ENCODE measurements at places on chromosomes 3 and 15. TPM values are rescaled to one million over a fixed set of nuclear protein-coding genes. Genes with fewer than 3 reads are reported as not detected.

GRCh38 chr15:99511531-99511865 lies 54.3 kb upstream of the MEF2A start:
- peak; percentile 90 for DNase-seq

GRCh38 chr3:153880493-153880892 lies 240.7 kb upstream of the ARHGEF26 start:
- DNase-seq, result no peak

DNA sequence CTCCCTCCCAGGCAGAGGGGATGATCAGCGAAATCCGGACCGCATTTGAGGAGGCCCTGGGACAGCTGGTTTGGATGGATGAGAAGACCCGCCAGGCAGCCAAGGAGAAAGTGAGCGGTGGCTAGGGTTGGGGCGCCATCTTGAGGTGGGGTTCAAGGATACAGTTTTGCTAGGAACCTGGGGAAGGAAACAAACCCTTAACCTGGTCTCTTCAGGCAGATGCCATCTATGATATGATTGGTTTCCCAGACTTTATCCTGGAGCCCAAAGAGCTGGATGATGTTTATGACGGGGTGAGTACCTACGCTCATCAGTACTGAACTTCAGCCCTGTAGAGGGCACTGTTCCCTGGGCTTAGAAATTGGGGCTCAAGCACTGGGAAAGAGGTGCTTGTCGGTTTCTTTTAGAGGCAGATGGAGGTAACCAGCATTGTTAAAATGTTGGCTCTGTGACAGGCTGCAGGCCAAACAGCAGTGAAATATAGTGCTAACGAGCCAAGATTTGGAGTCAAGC lies 9.6 kb upstream of the PSMD2 start:
- DNase-seq, result peak; percentile 19

- no peak for DNase-seq
These were observed 346.6 kb upstream of the DCBLD2 start for GRCh38 chr3:99248130-99248529.

GRCh38 chr15:74175271-74176191 lies 2.0 kb downstream of the ISLR start:
- DNase-seq, result peak; percentile 9

- DNase-seq, result peak; percentile 75
These were observed 18.6 kb upstream of the TICRR start for GRCh38 chr15:89556413-89557262.

- no peak for DNase-seq
These were observed 515 bp upstream of the EIF3J start for GRCh38 chr15:44536302-44536961.

DNA sequence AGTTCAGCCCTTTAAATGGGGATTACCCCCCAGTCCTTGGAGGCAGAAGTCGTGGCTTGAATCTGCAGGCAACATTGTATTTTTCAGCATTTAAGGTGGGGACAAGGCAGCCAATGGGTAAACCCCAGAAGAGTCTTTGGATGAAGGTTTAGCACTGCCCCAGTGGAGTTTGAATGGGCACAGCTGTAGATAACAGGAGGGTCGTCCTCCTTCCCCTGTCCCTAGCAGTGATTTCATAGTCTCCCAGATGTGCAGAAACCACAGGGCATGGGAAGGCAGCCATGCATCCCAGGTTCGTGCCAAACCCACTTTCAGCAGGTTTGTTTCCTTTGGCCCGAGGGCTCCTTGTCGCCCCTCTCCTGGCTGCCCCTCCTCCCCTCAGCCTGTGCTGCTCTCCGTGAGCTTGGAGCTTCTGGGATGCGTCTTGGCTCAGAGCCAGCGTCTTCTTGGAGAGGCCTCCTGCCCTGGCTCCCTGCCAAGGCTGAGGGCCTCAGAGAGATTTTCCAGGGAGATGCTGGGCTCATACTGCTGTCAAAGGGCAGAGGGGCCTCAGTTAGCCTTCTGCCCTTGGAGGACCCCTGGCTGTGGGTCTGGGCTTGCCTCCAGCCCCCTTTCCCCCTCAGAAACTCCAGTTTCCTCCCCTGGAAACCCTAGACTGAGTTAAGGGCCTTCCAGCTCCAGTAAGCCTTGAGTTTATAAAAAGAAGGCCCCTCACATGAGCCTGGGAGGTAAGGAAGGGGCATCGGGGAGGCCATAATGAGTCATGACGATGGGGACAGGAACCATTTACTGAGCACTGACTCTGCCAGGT lies 48.9 kb upstream of the POLG start:
- peak; percentile 90 for DNase-seq

- no peak for DNase-seq
These were observed 21.2 kb upstream of the NMD3 start for GRCh38 chr3:161199926-161200325.

GRCh38 chr3:140950144-140950543 lies 8.5 kb downstream of the SLC25A36 start:
- no peak for DNase-seq

GRCh38 chr15:70316059-70316600 lies 218.4 kb upstream of the TLE3 start:
- DNase-seq, result no peak

DNA sequence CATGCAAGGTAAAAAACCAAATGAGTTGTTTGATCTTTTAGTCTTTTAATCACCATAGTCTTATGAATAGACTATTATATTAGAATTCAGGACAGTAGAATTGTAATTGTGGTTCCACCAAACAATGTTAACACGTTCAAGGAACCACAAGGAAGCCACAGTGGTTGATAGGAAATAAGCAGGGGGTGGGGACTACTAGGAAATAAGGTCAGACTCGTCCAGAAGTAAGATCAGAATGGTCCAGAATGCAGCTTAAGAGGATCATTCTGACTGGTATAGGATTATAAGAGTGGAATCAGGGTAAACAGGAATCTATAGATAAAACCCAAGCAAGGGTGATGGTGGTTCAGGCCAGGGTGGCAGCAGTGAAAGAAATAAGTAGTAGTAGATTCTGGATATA lies 7.5 kb downstream of the MYNN start:
- DNase-seq, result no peak

DNA sequence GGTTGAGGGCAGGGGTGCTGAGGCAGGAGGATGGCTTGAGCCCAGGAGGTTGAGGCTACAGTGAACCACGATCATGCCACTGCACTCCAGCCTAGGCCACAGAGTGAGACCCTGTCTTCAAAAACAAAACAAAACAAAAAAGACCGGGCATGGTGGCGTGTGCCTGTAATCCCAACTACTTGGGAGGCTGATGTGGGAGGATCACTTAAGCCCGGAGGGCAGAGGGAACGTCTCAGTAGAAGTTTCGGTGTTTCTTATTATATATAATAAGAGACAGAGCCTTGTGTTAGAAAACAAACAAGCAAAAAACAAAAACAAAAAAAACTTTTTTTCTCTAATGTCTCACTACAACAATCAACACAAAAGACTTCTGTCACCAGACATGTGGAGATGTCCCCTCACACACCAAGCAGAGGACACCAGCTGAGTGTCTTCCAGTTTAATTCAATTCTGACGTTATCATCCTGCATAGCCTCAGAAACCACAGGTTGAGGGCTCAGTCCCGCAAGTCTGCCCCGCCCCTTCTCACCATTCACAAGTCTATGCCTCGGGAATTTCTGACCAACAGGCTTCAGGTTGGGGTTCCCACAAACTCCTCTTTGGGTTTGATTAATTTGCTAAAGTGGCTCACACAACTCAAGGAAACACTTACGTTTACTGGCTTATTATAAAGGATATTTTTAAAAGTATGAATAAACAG lies 24.0 kb upstream of the EIF4A2 start:
- no peak for DNase-seq

CKMT1B gene
- total RNA-seq, result not detected

JMJD7 gene
- 8.2 TPM for total RNA-seq

GPR160 gene
- total RNA-seq, result 1.2 TPM

SLC26A6 gene
- total RNA-seq, result 9.8 TPM

ITGA11 gene
- total RNA-seq, result 10.2 TPM

PODXL2 gene
- total RNA-seq, result 5.8 TPM

Measured in muscle of leg (tissue), 16 donors.